ENCODE measurements at places on chromosomes 5 and 9. TPM values are rescaled to one million over a fixed set of nuclear protein-coding genes. Genes with fewer than 3 reads are reported as not detected.
A peak's percentile ranks its signal among the peaks of the same experiment; 100 is the strongest.

DNA sequence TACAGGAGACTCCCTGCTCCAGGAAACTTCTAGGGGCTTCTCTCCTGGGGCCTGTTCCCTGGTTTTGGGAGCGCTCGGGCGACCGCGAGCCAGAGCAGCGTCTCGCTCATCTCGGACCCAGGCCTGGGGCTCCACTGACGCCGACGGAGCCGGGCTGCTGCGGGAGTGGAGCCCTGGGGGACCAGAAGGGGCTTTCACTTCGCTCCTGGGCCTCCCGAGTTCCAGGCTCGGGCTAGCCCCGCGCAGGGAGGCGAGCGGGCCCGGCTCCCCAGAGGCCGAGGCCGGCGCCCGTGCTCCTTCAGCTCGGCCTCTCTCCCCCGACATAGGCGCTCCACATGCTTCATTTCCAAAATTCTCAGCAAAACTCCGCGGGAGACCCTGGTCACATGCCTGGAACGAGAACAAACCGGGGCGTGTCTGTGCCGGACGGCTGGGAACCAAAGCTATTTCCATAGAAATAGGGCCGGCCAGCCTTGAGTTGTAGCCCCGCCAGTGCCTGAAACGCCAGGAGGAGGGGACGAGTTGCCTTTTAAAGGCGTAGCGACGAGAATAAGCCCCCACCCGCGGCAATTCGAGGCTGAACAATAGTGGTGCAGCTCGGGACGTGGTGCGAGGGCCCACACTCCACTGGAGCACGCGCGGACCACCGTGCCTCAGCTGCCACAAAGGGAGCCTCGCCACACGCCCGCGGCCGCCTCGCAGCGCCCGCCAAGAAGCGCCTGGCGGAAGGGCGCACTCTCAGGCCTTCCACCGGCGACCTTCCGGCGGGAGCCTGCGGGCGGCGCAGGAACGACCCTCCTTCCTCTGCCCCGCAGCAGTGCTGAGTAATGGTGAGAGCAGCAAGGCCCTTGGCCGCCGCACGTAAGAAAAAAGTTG lies 1.1 kb upstream of the G3BP1 start:
- DNase-seq: peak; percentile 72

The LCN10 gene
- total RNA-seq: 1.2 TPM

GRCh38 chr9:76322810-76323209 lies 71.4 kb downstream of the RFK start:
- no peak for DNase-seq

- no peak for DNase-seq
Measured at GRCh38 chr5:149152317-149152746, 11.0 kb downstream of the ABLIM3 start.

- no peak for DNase-seq
Measured at GRCh38 chr9:135258461-135258860, 171.0 kb downstream of the OLFM1 start.

DNA sequence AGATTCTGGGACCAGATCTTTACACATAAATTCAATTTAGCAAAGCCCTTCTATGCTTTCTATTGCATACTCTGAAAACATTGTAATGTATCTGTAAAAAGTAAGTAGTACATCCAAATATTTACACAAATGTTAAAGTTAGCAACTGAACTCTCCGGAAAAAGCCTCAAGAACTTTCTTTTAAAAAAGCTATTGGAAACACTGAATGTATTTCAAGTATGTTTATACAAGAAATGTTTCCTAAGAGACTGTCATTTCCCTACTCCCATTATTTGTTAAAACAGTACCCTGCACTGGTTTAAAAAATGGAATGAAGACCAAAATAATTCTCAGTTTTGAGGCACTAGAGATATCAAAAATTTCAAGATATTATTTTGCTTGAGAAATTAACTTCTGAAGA lies 44.8 kb upstream of the TRIM36 start:
- no peak for DNase-seq

The WHRN gene
- 7.0 TPM for total RNA-seq

DNA sequence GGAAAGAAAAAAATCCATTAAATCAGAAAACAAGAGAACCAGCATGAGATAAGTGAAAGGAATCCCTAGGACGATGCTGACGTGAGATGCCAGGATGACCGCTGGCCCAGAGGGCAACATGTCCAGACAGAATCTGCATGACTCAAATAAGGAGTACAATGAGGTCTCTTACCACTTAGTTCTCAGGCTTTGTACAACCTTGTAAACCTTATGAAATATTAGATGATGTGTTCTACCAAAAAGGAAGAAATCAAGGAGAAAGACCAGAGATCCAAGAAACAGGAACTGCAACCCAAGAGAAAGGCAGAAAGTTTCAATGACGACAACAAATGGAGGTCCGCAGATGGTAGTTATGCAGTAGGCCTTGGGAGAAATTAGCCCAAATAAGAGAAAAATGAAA lies 2.8 kb upstream of the GPR150 start:
- DNase-seq: no peak

DNA sequence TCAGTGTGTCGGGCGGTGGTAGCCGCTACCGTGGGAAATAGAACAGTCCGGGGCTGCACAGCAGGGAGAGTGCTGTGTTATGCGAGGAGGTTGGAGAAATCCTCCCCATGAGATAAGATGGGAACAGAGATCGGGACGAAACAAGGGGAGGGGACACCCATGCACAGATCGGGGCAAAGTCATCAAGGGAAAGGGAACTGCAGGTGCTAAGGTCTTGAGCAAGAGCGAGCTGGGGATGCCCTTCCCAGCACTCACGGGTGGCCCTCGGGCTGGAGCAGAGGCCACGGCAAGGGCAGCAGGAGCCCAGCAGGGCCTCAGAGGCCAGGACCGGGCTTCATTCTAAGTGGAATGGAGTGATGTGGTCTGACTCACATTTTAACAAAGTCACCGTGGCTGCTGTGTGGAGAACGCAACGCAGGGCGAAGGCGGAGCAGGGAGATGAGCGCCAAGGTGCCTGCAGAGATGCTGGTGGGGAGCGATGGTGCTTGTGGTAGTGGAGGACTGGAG lies 7.7 kb downstream of the IL13 start:
- no peak for DNase-seq

DNA sequence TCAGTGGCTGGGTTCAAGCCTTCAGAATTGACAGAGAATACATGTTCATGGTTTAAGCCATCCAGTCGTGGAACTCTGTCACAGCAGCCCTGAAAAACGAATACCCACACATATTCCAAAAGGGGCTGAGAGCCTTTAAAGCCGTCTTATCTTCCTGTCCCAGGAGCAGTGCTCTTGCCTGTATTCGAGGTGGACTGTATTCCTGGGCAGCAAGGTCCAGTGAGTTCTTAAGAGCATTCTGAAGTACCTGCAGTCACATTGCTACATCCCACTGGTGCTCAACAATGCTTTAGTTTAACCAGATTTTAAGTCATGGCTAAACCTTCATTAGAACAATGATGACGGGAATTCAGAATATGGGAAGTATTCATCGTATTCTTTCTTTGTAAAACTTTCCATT lies 380.7 kb upstream of the KLF4 start:
- no peak for DNase-seq

The IFNA2 gene
- total RNA-seq: not detected

DNA sequence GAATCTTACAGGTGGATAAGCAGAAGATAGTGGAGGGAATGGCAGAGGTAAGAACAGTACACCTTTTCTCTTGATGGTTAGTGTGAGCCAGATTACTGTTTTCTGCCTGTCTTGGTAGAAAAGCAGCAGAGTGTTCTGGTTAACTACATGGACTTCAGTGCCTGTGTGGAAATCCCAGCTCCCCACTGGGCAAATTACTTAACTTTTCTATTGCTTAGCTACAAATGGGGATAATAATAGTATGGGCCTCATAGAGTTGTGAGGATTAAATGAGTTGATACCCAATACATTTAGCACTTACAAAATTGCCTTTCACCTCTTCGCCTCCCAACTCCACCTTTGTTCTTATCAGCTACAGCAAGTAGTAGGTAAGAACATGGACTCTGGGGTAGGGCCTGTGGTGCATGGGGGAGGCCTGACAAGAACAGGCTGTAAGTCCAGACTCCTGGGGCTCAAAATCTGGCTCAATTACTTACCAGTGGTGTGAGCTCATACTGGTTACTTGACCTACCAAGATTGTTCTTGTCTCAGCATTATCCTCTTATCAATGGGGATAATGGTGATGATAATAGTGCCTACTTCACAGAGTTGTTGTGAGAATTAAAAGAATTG lies 125.1 kb downstream of the LIFR start:
- no peak for DNase-seq

DNA sequence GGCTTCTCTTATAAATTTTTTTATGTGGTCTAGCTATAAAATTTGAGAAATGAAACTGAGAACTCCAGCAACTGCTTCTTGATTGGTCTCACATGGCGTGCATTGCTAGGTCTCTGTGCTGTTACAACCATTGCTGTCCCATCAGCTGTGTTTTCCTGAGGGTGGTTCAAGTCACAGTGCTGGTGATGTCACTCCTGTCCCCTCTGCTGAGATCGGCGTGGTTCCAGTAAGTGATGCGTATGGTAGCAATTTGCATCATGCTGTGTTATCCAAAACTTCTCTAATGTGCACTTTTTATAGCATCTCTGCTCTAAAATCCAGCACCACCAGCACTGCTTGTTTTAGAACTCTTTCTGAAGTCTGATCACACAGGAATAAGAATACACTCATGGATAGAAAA lies 112.6 kb upstream of the ZNF608 start:
- no peak for DNase-seq

- DNase-seq: no peak
Measured at GRCh38 chr5:119795768-119796167, 166.4 kb downstream of the FAM170A start.

The KCNIP1 gene
- not detected for total RNA-seq

- DNase-seq: no peak
Measured at GRCh38 chr9:135776893-135777622, 75.1 kb downstream of the KCNT1 start.
